ENCODE measurements at places on chromosomes 2 and 18. TPM values are rescaled to one million over a fixed set of nuclear protein-coding genes. Genes with fewer than 3 reads are reported as not detected.

Gene KCNJ3
- total RNA-seq, result not detected

Gene CD8B2
- total RNA-seq, result not detected

Gene SLC16A14
- 0.83 TPM for total RNA-seq

Gene CLEC4F
- not detected for total RNA-seq

Gene UGT1A8
- not detected for total RNA-seq
